ENCODE measurements at places on chromosomes 4 and X. TPM values are rescaled to one million over a fixed set of nuclear protein-coding genes. Genes with fewer than 3 reads are reported as not detected.

GRCh38 chr4:30002341-30002740, 717.8 kb upstream of the PCDH7 start:
- DNase-seq = no peak

- no peak for DNase-seq
Measured at GRCh38 chr4:168900080-168900479, 110.0 kb downstream of the CBR4 start.

DNA sequence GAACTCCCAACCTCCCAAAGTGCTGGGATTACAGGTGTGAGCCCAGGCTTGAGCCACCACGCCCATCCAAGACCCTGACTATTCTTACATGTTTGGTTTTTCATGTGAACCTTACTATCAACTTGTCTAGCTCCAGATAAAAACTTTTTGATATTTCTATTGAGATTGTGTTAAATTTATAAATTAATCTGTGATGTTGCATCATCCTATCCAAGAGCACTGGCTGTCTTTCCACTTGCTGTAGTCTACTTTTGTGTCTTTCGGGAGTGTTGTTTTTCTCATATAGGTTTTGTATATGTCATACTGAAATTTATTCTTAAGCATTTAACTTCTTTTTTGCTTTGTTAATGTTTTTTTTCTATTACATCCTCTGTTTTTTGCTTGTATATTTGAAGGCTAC, 34.6 kb downstream of the BRCC3 start:
- no peak for DNase-seq

DNA sequence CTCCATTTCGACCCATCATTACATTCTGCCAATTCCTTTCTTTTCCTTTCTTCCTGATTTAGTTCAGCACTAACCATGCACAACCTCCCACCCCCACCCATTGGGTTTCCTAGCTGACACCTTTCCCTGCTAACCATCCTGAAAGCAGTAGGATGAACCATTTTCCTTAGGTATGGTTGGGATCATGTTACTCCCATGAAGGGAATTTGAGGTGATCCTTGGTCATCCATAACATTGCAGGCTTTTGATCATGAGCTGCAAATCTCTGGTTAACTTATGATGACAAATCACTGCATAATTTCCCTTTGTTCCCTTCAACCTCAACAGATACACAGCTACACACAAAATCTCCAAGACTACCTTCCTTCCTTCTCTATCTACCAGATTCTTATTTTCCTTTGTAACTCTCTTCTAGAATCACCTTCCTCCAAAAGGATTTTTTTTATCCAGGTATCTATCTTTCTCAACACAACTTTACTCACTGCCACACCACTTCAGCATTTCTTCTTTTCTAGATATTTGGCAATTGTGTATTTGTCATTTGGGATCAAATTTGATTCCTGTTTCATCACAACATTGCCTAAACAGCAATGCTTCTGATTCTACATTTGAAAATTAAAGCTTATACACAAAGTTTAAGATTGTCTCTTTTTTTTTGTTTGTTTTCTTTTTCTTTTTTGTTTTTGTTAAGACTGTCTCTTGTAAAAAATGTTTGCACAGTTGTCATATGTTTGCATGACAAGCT, 145.1 kb downstream of the RBM47 start:
- DNase-seq = no peak

GRCh38 chr4:84531689-84532088, 32.6 kb upstream of the NKX6-1 start:
- DNase-seq = no peak

DNA sequence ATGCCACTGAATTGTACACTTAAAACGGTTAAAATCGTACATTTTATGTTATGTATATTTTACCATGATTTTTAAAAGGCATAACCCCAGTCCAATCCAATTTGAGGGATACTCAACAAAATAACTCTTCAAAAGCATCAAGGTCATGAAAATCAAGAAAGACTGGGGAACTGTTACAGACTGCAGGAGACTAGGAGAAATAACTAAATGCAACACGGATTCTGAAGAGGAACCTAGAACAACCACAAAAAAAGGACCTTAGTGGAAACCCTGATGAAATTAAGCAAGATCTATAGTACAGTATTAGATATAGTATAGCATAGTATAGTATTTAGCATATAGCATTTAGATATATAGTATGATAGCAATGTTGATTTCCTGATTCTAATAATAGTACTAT, 26.8 kb downstream of the SH3KBP1 start:
- DNase-seq = no peak

DNA sequence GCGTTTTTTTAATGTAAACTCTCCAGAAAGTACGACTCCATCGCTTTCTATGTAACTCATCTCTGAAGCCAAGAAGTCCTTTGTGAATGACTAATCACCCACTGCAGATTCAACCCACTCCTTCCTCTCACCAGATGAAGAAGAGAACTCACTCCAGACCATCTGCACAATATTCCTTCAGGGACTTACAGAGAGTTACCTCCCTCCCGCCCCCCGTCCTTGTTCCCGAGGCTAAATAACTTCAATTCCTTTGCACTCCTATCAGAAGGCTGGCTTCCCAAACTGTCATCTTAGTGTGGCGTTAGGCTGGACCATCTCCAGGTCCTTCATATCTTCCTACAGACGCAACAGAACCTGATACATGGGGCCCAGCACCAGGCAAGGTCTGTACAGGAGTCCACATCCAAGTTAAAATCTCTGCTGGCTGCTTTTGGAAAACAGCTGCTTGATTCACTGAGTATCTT, 82.4 kb downstream of the AFAP1 start:
- DNase-seq = peak; percentile 51

- DNase-seq = peak; percentile 7
Measured at GRCh38 chrX:24498181-24498580, 33.1 kb downstream of the PDK3 start.

- DNase-seq = no peak
Measured at GRCh38 chr4:180483036-180483435, 1760.2 kb upstream of the TENM3 start.

GRCh38 chr4:159021597-159022385, 81.1 kb upstream of the RAPGEF2 start:
- no peak for DNase-seq

GRCh38 chr4:177155454-177155853, 154.2 kb upstream of the NEIL3 start:
- no peak for DNase-seq

DNA sequence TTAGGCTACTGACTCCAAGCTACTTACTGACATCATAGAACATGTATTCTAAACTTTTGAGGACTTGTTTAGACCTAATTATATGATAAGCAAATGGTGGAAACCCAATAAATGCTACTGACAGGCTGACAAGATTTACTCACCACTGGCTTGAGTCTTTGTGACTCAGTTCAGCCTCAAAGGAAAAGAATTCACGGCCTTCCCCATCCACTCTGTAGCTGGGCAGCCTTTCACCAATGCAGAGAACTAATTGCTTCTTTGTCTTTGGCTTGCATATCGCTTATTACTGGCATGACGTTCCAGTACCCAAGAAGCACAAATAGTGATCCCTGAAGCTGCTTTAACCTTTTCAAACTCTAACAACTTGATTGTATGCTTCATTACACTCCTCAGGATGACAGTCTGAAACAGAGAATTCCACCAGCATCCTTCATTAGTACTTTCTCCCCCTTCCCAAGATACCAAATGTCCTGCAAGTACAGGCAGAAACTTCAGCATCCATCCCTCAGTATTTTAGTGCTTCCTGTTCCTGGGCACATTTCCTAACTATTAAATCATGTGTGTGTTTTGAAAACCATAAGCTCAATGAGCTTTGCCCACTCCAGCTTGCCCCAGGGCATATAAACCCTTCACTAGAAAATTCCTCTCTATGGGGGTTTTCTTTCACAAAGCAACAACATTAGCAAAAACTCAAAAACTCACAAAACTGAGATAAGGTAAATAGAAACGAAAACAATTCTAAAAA, 298.1 kb upstream of the SLC7A11 start:
- no peak for DNase-seq

GRCh38 chr4:95869961-95870500, 30.1 kb downstream of the PDHA2 start:
- DNase-seq = peak; percentile 5

GRCh38 chr4:28799696-28800095, 1920.5 kb upstream of the PCDH7 start:
- no peak for DNase-seq

The MBNL3 gene
- total RNA-seq = 12.2 TPM

The SSX4 gene
- total RNA-seq = not detected

The MXRA5 gene
- not detected for total RNA-seq

The SPIN2A gene
- total RNA-seq = 0.04 TPM

All from H4 (cell line).